ENCODE measurements at places on chromosomes 12 and 14. TPM values are rescaled to one million over a fixed set of nuclear protein-coding genes. Genes with fewer than 3 reads are reported as not detected.

DNA sequence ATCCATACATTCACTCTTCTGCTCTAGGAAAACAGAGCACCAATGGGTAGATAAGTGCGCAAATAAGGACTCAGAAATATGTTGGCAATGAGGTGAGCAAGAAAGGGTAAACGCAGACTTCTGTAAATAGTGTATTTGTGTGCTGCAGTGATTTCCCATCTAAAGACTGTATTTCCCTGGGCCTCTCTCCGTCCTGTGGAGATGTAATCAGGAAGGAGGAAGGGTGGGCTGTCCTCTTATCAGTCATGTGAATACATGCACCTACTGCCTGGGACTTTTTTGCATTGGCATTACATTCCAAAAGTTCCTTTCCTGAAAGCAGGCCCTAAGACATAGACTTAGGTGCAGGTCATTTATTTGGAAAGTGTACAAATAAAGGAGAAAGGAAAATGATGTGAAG, 114.5 kb downstream of the OTOGL start:
- no peak for DNase-seq

GRCh38 chr12:109458771-109459208, 18.3 kb downstream of the KCTD10 start:
- DNase-seq = no peak

DNA sequence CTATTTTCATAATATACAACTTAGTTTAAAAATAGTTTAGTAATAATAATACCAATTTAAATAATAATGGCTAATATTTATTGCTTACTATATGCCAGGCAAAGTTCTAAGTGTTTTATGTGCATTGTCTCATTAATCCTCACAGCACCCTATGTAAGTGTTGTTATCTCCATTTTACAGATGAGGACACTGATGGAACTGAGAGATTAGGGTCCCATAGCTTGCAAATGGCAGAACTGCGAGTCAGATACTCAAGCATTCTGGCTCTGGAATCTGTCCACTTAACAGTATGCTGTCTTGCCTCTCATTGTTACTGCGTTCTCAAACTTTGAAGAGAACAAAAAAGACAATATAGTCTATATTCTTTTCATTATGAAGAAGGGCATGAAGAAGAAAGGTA, 19.0 kb downstream of the AP5M1 start:
- DNase-seq = no peak

DNA sequence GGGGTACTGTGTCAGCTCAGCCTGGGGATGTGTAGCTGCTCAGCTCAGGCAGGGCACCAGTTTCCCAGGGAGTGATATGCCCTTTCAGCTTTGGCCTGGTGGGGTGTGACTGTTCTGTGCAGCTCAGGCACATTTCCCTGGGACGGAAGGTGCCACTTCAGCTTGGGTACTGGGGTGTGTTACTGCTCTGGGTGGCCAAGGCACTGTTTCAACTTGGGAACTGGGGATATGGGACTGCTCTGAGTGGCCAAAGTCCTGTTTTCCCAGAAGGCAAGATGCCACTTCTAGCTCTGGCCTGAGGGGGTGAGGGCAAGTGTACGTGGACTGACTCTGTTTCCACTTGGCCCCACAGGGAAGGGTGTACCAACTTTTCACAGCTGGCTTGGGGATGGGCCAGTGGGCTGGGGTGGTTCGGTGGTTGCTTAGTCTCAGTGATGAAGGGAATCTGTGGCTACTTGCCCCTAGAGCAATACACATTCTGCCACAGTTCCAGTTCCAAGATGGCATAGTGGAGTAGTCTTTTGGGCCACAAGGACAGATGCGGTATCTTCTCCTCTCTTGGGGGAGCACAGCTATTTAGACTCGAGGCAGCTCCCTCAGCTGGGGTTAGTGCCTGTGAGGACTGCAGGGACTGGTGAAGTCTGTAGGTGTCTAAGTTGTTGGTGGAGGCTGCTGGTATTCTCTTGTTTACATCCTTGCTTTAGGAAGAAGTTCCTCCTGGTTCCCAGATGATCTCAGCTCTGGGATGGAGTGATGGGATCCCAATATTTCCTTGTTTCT, 26.4 kb downstream of the TBC1D15 start:
- no peak for DNase-seq

DNA sequence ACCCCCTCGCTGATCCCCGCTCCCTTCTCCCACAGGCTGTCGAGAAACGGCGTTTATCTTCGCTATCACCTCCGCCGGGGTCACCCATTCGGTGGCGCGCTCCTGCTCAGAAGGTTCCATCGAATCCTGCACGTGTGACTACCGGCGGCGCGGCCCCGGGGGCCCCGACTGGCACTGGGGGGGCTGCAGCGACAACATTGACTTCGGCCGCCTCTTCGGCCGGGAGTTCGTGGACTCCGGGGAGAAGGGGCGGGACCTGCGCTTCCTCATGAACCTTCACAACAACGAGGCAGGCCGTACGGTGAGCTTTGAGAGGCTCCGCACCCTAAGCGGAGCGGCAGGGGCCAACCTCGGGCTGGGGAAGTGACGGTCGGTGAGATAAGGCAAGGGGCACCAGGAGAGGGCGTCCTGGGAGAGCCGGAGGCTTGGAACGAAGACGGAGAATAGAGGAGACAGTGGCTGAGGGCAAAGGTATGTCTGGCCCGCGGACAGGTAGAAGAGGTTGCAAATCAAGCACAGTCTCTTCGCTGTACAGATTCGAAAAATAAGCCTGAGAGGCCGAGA, 2.3 kb downstream of the WNT1 start:
- DNase-seq = no peak

DNA sequence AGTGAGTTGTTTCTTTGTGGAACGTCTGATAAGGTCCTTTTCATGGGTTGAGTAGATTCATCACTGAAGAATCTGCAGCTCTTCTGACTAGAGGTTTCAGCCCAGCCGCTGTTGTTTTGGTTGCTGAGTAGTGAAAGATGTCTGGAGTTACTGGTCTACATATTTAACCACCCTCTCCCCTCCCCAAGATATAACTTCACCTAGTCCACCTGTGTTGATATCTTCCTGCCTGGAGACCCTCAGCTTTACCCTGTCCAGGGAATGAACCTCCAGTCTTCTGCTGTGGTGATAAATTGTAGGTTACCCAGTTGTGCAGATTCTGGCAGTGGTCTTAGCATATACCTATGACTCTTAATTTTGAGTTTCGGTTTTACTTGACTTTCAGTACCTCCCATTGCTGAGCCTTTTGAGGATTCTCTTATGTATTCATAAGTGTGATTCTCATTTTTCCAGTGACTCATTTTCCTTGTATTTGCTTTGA, 62.9 kb downstream of the CCDC91 start:
- no peak for DNase-seq

- no peak for DNase-seq
Observed at GRCh38 chr12:14393751-14394150, 28.3 kb downstream of the ATF7IP start.

- no peak for DNase-seq
Observed at GRCh38 chr14:68191567-68192321, 372.2 kb downstream of the RAD51B start.

DNA sequence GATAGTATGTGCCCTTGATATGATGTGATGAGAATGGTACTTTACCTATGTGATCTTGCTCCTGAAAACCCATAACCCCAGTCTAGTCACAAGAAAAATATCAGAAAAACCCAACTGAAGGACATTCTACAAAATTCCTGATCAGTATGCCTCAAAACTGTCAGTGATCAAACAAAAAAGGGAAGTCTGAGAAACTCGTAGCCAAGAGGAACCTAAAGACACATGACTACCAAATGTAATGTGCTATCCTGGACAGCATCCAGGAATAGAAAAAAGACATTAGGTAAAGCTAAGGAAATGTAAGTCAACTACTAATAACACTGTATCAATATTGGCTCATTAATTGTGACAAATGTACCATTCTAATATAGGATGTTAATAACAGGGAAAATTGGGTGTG, 4.1 kb upstream of the WIF1 start:
- no peak for DNase-seq

DNA sequence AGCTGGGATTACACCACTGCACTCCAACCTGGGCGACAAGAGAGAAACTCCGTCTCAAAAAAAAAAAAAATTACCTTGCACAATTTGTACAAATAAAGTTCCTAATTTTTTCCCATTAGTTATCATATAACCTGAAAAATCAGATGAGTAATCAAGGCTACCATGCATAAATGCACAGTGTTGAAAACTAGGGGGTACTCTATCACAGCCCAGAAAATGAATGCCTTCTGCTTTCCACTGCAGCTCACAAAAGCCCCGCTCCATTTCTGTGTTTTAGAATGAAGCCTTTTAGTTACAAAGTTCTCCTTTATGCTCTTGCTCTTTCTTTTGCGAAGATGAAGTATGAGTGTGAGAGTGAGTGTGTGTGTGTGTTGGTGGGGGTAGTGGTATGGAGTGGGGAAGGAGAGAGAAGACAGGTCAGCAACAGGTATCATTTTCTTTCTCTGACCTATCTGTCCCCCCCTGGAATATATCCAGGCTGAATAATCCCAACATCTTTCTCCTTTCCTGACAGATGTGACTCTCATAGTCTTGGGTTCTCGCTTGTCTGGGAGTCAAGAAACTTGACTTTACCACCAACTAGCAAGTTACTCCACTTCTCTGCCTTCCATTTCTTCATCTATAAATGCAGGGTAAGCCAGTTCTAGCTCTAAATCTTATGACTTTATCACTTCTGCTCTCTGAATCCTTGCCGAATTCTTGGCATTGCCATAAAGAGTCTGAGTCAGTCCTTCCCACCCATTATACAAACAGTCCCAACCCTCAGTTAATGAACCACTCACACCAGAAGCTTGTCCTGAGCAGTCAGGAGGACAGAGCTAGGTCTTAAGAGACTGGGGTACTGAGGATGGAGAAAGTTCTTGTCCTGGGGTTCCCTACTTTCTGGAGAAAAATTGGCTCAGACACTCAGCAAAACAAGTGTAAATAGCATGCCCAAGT, 16.1 kb downstream of the BIN2 start:
- DNase-seq = no peak

- no peak for DNase-seq
Observed at GRCh38 chr12:57219205-57219992, 2.8 kb downstream of the NXPH4 start.

DNA sequence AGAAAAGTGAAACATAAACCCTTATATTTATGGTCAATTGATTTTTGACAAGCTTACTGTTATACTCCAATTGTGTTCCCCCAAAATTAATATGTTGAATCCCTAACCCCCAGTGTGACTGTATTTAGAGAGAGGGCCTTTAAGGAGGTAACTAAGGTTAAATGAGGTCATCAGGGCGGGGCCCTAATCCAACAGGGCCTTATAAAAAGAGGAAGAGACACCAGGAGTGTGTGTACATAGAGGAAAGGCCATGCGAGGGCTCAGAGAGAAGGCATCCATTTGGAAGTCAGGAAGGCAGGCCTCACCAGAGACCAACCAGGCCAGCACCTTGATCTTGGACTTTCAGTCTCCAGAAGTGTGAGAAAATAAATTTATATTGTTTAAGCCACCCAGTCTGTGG, 6.5 kb upstream of the VTI1B start:
- no peak for DNase-seq

DNA sequence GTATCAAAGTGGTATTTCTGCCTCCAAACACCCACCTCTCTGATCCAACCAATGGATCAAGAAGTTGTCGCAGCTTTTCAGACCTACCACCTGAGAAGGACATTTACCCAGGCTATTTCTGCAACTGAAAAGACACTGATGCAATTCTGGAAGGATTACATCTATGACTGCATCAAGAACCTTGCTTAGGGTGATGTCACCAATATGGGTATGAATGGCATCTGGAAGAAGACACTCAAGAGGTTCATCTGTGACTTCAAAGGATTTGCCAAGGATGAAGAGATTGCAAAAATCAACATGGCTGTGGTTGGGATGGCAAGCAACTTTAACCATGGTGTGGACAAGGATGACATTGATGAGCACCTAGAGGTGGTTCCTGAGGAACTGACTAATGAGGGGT, 154.2 kb downstream of the PCNX1 start:
- no peak for DNase-seq

The CLEC9A gene
- total RNA-seq = not detected

The SLC41A2 gene
- total RNA-seq = 190 TPM

The HOXC10 gene
- total RNA-seq = not detected

The GTF2H3 gene
- total RNA-seq = 38.7 TPM

The HHIPL1 gene
- 6.4 TPM for total RNA-seq

The DPPA3 gene
- total RNA-seq = not detected

The TAS2R46 gene
- 12.3 TPM for total RNA-seq

The RTN1 gene
- 870 TPM for total RNA-seq

The BAG5 gene
- 46.6 TPM for total RNA-seq

The ANKRD33 gene
- not detected for total RNA-seq

The SLCO1A2 gene
- 8.3 TPM for total RNA-seq

Measured in occipital lobe (tissue), 3 donors.